NCI-H146 (cell line): ENCODE measurements at places on chromosomes 4 and X.
A peak's percentile ranks its signal among the peaks of the same experiment; 100 is the strongest.

GRCh38 chrX:43508694-43509093 lies 147.4 kb upstream of the MAOA start:
- no peak for DNase-seq

- no peak for DNase-seq
These were observed 216.4 kb upstream of the GYPA start for GRCh38 chr4:144356941-144357381.

- no peak for DNase-seq
These were observed 23.8 kb downstream of the REELD1 start for GRCh38 chr4:146238107-146238506.

DNA sequence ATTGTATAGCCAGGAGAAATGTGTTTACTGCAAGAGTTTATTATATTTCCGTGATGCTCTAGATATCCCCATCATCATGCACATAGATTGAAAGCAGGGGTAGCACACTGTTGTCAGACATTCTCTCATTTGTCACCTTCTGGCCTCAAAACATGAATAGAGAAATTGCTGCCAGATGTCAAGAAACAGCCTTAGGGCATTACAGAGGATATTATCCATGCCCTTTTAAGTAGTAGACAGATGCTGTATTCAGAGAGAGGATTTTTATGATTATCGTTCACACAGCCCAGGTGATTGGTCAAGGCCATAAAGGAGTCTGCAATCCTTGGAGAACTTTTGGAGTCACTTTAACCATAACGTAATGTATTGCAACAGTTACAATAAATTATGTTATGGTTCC lies 1961.5 kb upstream of the TENM3 start:
- peak; percentile 66 for DNase-seq

DNA sequence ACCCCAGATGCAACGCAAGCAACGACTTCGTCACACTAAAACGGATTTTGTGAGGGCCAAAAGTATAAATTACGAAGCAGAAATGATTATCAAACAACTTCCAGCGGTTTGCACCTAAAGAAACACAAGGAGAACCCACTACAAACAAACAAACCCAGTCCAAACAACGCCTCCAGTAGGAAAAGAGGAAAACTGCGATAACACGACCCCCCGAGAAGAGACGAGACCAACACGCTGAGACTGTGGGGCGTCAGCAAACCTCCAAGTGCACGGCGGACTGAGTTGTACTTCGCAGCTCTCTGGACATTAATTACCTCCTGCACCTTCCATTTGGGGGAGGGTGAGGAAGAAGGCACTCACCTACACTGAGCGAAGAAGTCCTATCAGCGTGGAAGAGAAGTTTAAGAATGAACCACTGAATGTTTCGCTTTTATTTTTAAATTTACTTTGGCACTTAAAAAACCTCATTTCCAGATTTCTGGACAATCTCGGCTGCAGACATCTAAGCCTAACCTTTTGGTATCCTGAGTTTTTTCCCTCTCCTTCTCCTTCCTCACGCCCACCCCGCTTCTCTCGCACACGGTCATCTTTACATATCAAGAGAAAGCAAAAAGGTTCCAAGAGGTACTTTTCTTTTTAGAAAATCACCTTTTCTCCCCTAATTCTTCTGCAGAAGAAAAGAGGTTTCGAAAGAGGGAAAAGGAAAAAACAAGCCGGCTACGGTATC lies at the start of gene MAB21L2:
TSS of gene MAB21L2 (plus strand) at position 6 of the 727 bp plus-strand sequence. CDS start 879 bp downstream, outside the sequence.
- no peak for DNase-seq

GRCh38 chr4:99885063-99885664 lies 9.1 kb downstream of the LAMTOR3 start:
- no peak for DNase-seq

- no peak for DNase-seq
These were observed 702.4 kb upstream of the EPHA5 start for GRCh38 chr4:66372706-66373105.

GRCh38 chr4:139814323-139815015 lies 148.8 kb downstream of the MGST2 start:
- DNase-seq, result peak; percentile 64
